ENCODE measurements at places on chromosomes 11 and 22.

DNA sequence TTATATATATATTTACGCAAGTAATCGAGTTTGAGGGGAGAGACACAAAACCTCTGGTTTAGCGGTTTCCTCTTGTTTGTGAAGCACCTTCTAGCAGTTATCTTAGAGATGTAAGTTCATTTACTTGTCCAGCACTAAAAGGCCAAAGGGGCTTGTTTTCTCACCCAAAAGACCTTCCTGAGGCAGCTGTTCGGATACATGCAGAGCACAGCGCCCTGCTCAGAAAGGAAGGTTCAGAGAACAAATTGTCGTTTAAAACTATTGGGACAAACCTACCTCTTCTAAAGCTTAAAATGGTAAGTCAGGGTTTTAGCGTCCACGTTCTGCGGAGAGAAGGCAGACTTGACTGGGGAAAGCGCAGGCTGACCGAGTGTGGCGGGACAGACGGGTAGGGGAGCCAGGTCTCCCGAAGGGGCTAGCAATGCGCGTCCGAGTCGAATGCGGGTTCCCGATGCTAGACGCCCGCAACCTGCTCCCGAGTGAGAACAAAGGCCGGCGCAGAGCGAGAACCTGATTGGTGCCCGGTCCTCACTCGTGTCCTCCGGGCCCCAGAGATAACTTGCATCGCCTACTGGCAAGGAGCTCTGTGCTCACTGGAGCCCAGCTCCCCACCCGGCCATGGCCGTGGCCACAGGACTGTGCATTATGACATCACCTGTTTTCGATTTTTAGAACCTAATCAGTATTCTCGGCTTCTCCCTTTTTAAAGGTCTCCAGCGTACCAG, 1.0 kb upstream of the SESN3 start:
- DNase-seq = peak; percentile 68

- DNase-seq = no peak
Measured at GRCh38 chr11:79461144-79461543, 20.3 kb upstream of the TENM4 start.

GRCh38 chr22:42180349-42180842, 49.8 kb upstream of the CYP2D6 start:
- DNase-seq = no peak

DNA sequence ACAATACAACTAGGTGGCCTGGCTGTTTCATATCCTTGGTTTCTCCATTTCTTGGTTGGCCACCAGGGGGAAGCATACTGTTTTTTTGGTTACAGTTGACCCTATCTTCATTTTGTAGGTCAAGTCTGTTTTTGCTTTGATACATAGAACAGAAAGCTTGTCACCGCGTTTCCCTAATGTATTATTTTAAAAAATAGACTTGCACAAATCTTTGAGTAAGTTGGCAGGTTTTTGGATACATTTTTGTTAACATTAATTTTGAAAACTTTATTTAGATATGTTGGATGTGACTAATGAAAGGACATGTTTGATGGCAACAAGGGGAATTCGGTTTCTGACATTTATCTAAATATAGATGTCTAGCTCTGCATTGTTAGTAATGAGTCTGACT, 3.0 kb downstream of the NCR3LG1 start:
- DNase-seq = peak; percentile 74

DNA sequence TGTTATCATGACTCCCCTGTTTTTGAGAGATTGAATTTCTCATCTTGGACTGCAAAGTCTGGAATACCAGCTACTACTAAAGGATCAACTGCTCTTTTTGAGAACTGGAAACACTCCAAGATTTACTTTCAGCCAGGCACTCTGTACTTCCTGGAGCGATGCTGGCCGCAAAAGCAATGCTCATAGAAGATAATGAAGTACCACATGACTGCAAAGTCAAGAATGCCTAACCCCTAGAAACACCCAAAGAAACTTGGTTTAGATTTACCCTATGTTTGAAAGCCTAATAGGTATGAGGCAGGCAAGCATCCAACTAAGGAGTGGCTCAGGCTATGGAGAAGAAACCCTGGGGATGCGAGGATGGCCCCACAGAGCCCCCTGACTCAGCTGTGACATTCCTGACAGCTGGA, 47.7 kb upstream of the ARHGAP20 start:
- no peak for DNase-seq

Measured in stimulated activated CD4-positive, alpha-beta T cell treated with anti-CD3 and anti-CD28 coated beads, Interleukin-2, amount 100 ng/mL, for 24 hours (primary cell).